Stimulated activated CD4-positive, alpha-beta T cell treated with anti-CD3 and anti-CD28 coated beads, Interleukin-4, amount 100 ng/mL, for 24 hours (primary cell): ENCODE measurements at places on chromosomes 5 and 9.
A peak's percentile ranks its signal among the peaks of the same experiment; 100 is the strongest.

DNA sequence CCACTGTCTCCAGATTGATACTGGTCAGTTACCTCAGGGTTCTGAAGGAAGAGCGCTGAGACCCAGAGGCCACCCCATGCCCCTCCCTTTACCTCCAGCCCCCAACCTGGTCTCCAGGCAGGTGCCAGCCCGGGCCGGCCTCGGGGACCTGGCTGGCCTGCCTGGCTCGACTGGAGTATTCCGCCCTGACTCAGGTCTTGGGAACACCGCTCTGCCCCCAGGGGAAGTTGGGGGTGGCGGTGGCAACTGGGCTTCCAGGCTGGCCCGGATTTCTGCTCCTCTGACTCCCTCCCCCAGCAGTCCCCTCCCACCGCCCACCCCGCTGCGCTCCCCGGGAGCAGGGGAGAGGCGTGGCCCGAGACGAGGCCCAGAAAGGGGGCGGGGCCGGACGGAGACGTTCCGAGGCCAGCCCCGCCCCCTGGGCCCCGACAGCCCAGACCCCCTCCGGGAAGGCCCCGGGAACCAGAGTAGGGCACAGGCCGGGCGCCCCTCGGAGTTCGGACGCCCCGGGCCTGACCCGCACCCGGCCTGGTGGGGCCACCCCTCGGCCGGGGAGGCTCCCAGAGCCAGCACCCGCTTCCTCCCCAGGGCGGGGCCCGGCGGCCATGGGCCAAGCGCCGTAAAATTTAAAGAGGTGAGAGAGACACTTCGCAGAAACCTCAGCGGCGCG lies 82.5 kb upstream of the ZBTB43 start:
- DNase-seq = peak; percentile 92

DNA sequence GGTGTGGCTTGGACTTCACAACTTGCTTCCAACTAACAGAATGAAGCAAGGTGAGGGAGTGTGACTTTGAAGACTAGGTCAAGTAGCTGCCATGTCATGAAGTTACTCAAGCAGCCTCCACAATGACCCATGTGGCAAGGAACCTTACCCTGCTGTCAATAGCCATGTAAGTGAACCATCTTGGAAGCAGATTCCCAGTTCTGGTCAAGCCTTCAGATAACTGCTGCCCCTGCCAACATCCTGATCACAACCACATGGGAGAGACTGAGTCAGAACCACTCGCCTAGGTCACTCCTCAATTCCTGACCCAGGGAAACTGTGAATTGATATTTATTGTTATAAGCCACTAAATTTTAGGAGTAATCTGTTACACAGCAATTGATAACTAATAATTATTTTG lies 10.9 kb downstream of the ZCCHC10 start:
- no peak for DNase-seq

DNA sequence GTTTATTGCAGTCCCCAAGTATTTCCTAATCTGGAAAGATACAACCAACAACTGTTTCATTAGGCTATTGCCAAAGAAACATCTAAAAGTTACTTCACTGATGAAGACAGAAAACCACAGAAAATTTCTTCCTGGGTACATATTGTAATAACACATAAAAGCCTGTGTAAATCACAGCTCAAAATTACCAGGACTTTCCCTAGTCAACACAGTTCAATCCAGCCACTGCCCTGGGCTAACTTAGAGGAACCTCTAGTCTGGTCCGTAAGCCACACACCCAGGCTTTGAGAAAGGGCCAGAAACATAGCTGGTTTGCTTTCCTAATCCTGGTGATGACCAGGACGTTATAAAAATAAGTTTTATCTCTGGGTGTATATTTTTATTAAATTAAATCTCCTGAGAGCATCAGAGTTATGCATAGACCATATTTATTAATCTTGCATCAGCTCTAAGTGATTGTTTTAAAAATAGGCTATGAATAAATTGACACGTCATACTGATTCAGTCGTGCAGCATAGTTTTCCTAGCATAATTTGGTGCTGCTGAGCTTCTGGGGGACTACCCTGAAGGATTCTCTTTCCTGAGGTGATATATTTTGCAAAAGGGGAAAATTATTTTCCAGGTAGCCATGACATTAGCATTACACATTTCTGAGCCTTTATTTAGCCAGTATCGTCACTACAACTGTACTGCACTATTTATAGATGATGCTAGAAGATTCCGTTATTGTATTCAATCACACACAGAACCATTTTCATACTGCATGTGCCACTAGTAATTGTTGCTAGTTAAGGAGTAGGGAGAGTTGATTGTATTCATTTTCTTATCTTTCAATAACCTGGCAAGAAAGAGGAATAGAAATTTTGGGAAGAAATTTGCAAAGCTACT lies 12.6 kb upstream of the MUSK start:
- no peak for DNase-seq

GRCh38 chr9:126893079-126893478 lies 21.5 kb upstream of the RALGPS1 start:
- DNase-seq = no peak

- DNase-seq = no peak
Measured at GRCh38 chr9:128001779-128002298, 21.1 kb upstream of the EEIG1 start.

DNA sequence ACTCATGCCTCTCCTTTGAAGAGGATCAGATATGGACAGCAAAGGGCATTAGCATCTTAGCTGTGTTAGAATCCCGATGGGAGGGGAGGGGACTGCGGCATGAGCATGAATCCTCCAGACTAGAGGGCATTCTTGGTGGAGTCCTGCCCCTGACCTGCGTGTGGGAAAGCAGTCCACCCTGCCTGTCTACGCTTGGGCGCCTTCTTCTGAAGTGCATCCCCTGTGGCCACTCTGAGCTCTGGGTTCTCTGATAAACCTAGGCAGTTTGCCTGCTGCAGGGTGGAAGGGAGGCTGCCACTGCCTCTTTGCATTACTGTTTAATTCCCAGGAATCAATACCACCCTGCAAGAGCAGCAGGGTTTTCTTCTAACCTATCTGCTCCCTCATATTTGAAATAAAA lies 169.3 kb downstream of the INSYN2B start:
- no peak for DNase-seq
